ENCODE measurements at places on chromosomes 5 and 9.

- no peak for DNase-seq
These were observed 2.9 kb upstream of the NXNL2 start for GRCh38 chr9:88531920-88532698.

- DNase-seq = no peak
These were observed 343.4 kb upstream of the PAPPA start for GRCh38 chr9:115810166-115810565.

DNA sequence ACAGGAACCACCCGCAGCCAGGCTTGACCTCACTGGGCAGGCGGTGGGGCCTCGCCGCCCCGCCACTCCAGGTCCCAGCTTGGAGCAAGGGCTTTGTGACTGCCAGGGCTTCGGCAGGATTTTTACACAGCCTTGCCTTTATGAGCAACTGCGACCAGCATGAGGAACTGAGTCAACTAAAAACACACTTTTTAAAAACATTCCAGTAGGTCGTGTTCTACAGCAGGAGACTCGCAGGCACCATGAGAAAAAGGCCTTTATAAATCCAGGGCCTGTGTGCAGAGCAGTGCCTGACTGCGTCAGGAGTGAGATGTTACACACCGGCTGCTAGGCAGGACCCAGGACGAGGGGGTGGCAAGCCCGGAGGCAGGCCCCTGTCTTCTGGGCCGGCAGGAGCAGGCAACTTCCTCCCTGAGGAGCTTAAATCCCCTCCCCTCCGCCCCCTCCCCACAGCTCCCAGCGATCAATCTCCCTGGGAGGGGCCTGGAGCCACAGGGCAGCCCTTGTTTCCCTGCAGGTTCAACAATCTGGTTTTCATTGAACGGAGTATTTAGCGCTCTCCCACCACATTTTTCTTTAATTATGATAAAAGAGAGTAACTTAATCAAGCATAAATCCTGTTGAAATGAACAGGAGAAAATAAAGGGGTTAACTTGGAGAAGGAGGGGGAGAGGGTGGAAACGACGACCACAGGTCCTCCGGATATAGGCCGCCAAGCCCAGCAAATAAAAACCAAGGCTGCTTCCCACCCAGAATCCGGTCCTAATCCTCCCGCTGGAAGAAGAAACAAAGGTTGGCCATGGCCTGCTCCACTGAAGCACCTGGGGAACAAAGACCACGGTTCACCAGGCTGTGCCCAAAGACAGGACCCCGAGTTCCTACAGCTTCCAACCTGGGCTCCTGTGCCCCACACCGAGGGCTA is 92.5 kb downstream of the ROR2 start:
- no peak for DNase-seq

DNA sequence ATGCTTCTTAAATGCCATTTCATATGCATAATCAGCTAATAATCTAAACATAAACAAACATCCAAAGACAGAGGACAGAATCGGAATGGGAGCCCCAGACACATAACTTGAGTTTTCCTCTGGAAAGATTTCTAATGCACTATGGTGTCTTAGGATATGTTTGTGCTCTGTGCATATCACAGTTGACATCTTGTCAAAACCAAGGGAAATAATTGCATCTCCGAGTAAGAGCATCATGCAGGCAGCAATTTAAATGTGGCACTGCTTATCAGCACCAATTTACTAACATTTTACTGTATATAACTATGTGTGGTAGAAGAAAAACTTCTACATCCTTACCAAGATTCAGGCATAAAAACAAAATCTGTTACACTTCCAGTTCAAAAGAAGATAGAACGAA is 217.9 kb downstream of the GLIS3 start:
- DNase-seq = no peak

- no peak for DNase-seq
These were observed 341.1 kb downstream of the BRINP1 start for GRCh38 chr9:119027901-119028699.

- DNase-seq = no peak
These were observed 21.8 kb downstream of the FYB1 start for GRCh38 chr5:39197556-39197955.

GRCh38 chr5:179411161-179411841 is 66.0 kb upstream of the ADAMTS2 start:
- DNase-seq = no peak

GRCh38 chr5:134458234-134459009 is 46.7 kb upstream of the CDKN2AIPNL start:
- no peak for DNase-seq

- no peak for DNase-seq
These were observed 28.1 kb downstream of the NTRK2 start for GRCh38 chr9:84697509-84698114.

DNA sequence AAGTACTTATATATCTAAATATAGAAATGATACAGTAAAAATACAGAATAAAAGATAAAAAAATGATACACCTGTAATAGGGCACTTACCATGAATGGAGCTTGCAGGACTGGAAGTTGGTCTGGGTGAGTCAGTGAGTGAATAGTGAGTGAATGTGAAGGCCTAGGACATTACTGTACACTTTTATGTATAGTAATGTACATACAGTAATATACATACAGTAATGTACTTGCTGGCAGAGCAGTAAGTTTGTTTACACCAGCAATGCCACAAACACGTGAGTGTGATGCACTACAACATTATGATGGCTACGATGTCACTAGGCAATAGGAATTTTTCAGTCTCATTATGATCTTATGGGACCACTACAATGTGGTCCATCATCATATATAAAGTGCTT is 34.2 kb downstream of the SUSD1 start:
- DNase-seq = no peak

Measured in amniotic stem cell (primary cell).